ENCODE measurements at places on chromosomes 12 and 14.
A peak's percentile ranks its signal among the peaks of the same experiment; 100 is the strongest.

- no peak for DNase-seq
- H3K4me1 ChIP-seq: peaks cover 39% of the 10 kb centered on the region
- no peaks in the 10 kb centered on the region for H3K27me3 ChIP-seq
- H3K36me3 ChIP-seq: no peaks in the 10 kb centered on the region
- peak overlapping the region; percentile 20 for H3K27ac ChIP-seq
These were observed 17.8 kb downstream of the CORO1C start for GRCh38 chr12:108713471-108713870.

GRCh38 chr12:47717443-47718193, 7.7 kb downstream of the ENDOU start:
- H3K4me3 ChIP-seq: peak overlapping the region; percentile 26
- H3K36me3 ChIP-seq: no peaks in the 10 kb centered on the region
- DNase-seq: peak; percentile 63

GRCh38 chr12:50677858-50678257, 86.0 kb upstream of the ATF1 start:
- no peak for DNase-seq
- no peak overlapping the region for H3K4me3 ChIP-seq
- peaks cover 7% of the 10 kb centered on the region for H3K36me3 ChIP-seq
- H3K27me3 ChIP-seq: no peaks in the 10 kb centered on the region

GRCh38 chr14:103346286-103346685, 12.2 kb downstream of the EIF5 start:
- H3K4me1 ChIP-seq: no peaks in the 10 kb centered on the region
- no peak overlapping the region for H3K27ac ChIP-seq
- H3K36me3 ChIP-seq: peaks cover 15% of the 10 kb centered on the region
- no peaks in the 10 kb centered on the region for H3K27me3 ChIP-seq
- DNase-seq: no peak

DNA sequence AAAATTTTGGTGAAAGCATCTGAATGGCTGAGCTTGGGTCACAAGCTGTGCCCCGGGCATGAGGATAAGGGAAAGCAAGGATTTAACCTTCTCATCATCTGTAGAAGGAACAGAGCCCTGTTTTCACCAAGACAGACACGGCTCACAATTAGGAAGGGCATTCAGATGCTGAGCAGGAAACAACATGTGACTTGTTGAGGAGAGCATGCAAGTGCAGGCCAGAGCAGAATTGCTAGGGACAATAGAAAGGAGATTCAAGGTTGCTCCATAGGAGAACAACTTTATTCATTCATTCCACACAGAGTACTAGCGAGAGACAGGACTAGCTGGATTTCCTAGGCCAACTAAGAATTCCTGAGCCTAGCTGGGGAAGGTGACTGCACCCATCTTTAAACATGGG, 14.6 kb upstream of the RILPL1 start:
- no peaks in the 10 kb centered on the region for H3K4me1 ChIP-seq
- H3K27ac ChIP-seq: no peak overlapping the region
- DNase-seq: no peak
- H3K4me3 ChIP-seq: no peak overlapping the region
- H3K27me3 ChIP-seq: no peaks in the 10 kb centered on the region

DNA sequence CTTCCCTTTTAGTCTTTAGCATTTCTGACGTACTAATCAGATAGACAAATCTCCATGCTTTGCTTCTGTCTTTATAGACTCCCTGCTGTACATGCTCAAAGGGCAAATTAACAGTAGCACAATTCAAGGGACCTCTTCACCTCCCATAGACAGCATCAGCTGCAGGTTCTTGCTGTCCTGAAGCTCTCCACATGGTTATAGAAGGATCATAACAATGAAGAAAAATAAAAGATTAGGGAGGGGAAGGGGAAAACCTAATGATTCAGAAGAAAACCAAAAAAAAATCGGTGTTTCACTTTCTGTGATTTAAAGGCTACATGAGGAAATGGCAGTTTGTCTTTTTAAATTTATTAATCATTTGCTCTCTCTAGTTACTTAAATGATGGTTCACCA, 155.5 kb downstream of the PTCSC3 start:
- no peaks in the 10 kb centered on the region for H3K4me1 ChIP-seq
- DNase-seq: no peak
- H3K4me3 ChIP-seq: no peak overlapping the region
- H3K27me3 ChIP-seq: no peaks in the 10 kb centered on the region
- H3K27ac ChIP-seq: no peak overlapping the region
- no peaks in the 10 kb centered on the region for H3K36me3 ChIP-seq

GRCh38 chr12:115798309-115798917, 479.1 kb downstream of the MED13L start:
- no peak for DNase-seq
- no peak overlapping the region for H3K4me3 ChIP-seq
- no peaks in the 10 kb centered on the region for H3K4me1 ChIP-seq
- H3K27ac ChIP-seq: no peak overlapping the region
- H3K36me3 ChIP-seq: no peaks in the 10 kb centered on the region

DNA sequence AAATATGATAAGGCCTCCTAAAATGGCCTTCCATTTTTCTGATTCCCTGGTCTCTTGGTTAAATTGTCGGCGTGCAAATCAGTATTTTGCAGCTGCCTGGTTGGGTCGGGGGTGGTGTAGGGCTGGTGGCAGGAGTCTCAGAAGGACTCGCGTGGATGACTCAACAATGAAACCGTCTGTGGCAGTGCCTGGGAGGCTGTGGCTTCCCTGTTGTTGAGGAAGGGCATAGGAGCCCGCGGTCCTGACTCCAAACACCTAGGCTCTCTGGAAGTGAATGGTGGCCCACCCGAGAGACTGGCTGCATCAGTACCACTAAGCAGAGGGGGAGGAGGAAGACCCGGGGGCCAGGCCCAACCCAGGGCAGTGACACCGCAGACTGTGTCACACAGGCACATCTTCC, 207.9 kb downstream of the TTC7B start:
- peaks cover 26% of the 10 kb centered on the region for H3K4me1 ChIP-seq
- no peak for DNase-seq
- H3K27ac ChIP-seq: no peak overlapping the region
- no peak overlapping the region for H3K4me3 ChIP-seq

DNA sequence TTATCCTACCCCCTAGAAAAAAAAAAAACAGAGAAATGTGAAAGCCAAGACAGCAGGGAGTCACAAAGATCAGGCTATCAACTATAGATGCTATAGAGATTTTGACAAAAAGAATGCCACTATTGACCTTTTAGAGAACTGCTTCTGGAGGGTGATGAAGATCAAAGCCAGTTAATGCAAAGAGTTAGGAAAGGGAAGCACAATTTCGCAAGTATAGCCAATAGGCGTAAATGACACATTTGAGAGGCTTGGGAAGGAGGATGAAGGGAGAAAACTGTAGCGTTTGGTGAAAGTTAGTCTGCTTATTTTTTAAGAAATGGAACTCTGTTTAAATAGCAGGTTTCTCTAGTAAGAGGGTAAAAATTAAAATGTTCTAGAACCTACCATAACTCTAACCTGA, 190.7 kb downstream of the DUSP6 start:
- no peak overlapping the region for H3K4me3 ChIP-seq
- no peak overlapping the region for H3K27ac ChIP-seq
- peaks cover 30% of the 10 kb centered on the region for H3K4me1 ChIP-seq
- no peak for DNase-seq
- H3K36me3 ChIP-seq: no peaks in the 10 kb centered on the region

DNA sequence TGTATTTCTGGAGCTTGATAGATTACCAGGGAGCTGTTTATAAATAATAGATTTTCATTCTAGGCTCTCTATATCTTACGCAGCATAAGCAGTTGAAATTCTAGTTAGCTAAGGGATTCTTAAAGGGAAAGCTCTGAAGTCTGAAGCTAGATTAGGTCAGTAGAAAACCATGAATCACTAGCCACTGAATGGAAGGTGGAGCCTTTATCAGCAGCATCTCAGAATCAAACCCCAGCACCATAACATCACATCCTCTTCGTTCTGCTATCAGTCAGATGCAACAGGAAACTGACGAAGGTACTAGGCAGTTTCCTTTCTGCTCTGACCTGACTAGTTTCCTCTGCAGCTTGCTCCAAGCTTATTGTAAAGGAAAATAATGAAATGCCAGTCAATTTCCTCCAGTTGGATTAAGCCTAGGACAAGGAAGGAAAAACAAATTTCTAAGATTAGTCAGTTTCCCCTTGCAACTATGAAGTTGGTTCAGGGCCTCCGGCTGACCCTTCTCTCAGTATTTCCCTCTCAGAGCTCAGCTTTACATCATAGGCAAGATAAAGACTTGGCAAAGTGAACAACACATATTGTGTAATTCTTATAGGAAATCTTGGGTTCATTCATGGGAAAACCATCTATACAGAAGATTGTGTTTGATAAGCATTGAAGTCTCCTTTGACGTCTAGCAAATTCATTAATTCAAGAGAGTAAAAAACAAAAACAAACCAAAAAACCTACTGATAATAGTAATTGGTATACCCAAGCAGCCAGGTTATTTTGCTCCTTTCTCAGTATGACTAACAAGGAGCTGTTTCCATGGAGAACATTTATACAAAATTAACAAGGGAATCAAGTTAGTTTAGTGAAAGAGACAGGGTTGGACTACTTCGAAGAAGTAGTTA, 43.4 kb upstream of the CFAP54 start:
- no peak overlapping the region for H3K4me3 ChIP-seq
- no peak for DNase-seq
- no peak overlapping the region for H3K27ac ChIP-seq
- no peaks in the 10 kb centered on the region for H3K36me3 ChIP-seq
- H3K4me1 ChIP-seq: peaks cover 5% of the 10 kb centered on the region
- H3K27me3 ChIP-seq: no peaks in the 10 kb centered on the region

GRCh38 chr14:55749201-55749812, 169.3 kb downstream of the KTN1 start:
- H3K27ac ChIP-seq: no peak overlapping the region
- no peaks in the 10 kb centered on the region for H3K36me3 ChIP-seq

GRCh38 chr12:109153821-109154441, 37.5 kb downstream of the ACACB start:
- H3K4me3 ChIP-seq: peak overlapping the region; percentile 86
- H3K4me1 ChIP-seq: peaks cover 3% of the 10 kb centered on the region
- H3K36me3 ChIP-seq: no peaks in the 10 kb centered on the region
- H3K27me3 ChIP-seq: no peaks in the 10 kb centered on the region
- peak overlapping the region; percentile 54 for H3K27ac ChIP-seq
- DNase-seq: no peak

- no peak for DNase-seq
- no peak overlapping the region for H3K27ac ChIP-seq
These were observed 22.0 kb upstream of the DRAM1 start for GRCh38 chr12:101855364-101855884.

GRCh38 chr12:82880442-82880901, 193.8 kb downstream of the TMTC2 start:
- H3K27me3 ChIP-seq: no peaks in the 10 kb centered on the region
- H3K36me3 ChIP-seq: no peaks in the 10 kb centered on the region
- no peak overlapping the region for H3K27ac ChIP-seq

GRCh38 chr12:120822832-120823503, 81.2 kb downstream of the SPPL3 start:
- DNase-seq: no peak
- no peaks in the 10 kb centered on the region for H3K27me3 ChIP-seq
- H3K36me3 ChIP-seq: no peaks in the 10 kb centered on the region
- no peak overlapping the region for H3K27ac ChIP-seq

DNA sequence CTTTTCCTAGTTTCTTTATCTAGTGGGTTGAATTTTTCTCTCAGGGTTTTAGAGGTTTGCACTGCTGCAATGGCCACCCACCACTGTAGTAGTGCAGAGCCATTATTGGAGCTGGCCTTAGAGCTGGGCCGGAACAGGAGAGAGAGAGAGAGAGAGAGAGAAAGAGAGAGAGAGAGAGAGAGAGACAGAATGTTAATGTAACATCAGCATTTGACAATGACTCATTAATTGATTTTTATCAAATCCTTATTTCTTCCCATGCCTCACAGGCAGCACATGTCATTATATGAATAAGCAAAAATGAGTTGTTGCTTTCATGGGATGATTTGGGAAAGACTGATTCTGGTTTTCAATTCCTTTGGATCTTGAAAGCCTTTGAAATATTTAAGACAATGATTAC, 76.3 kb upstream of the PPP4R3A start:
- no peaks in the 10 kb centered on the region for H3K4me1 ChIP-seq
- H3K27me3 ChIP-seq: no peaks in the 10 kb centered on the region
- H3K4me3 ChIP-seq: no peak overlapping the region
- no peaks in the 10 kb centered on the region for H3K36me3 ChIP-seq

DNA sequence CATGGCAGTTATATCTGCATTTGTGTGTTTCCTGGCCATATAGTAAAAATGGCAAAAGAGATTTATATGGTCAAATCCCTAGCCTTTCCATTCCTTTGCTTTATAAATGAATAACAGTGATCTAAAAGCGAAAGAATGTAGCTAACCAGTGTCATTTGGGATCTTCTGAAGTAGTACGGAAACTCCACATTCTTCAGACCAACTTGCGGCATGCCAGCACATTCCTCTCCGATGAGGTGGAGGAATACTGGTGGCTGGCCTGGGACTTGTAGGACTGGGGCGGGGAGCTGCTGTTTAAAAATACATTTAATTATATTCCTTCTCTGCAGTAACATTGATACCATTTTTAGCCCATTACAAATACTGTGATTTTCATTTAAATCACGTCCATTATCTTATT, 85.3 kb downstream of the SAMD4A start:
- DNase-seq: peak; percentile 73
- H3K4me3 ChIP-seq: peak overlapping the region; percentile 61
- peaks cover 72% of the 10 kb centered on the region for H3K4me1 ChIP-seq
- no peaks in the 10 kb centered on the region for H3K36me3 ChIP-seq

DNA sequence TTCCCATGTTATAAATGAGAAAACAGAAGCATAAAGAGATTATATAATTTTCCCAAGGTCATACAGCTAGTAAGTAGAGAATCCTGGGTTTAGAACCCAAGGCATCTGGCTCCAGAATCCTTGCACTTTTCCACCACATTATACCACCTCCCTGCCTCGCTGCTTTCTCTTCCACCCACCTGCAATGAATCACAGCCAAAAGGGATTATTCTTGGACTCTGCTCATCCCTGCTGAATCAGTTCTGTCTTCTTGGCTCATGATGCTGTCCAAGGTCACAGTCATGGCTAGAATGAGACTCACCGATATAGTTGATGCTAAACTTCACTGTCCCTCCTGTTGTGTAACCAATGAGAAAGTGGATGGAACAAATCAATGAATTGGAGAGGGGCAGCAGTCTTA, 356.6 kb downstream of the FUT8 start:
- H3K4me1 ChIP-seq: no peaks in the 10 kb centered on the region
- DNase-seq: no peak
- no peak overlapping the region for H3K4me3 ChIP-seq
- H3K36me3 ChIP-seq: no peaks in the 10 kb centered on the region
- no peak overlapping the region for H3K27ac ChIP-seq
- no peaks in the 10 kb centered on the region for H3K27me3 ChIP-seq

DNA sequence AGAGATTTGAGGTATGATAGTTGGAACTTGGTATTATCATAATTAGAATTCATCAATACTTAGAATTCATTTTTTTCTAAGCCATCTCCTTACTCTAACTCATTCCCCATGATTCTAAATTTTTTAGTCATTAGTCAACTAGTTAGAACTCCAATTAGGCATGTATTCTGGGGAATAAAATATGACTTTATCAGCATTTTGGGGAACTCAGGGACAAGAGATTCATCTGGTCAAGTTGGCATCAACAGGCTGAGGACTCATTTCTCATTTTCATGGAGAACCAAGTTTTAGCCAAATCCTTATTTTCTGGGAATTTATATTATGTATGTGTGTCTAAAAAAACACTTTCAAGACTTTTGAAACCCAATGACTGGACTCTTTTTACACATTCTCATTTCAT, 29.2 kb downstream of the DIP2B start:
- no peaks in the 10 kb centered on the region for H3K27me3 ChIP-seq
- DNase-seq: no peak
- no peaks in the 10 kb centered on the region for H3K4me1 ChIP-seq
- H3K4me3 ChIP-seq: no peak overlapping the region
- H3K36me3 ChIP-seq: no peaks in the 10 kb centered on the region

GRCh38 chr12:90909069-90909770, 45.8 kb downstream of the CCER1 start:
- H3K36me3 ChIP-seq: no peaks in the 10 kb centered on the region
- H3K4me1 ChIP-seq: no peaks in the 10 kb centered on the region
- H3K27ac ChIP-seq: no peak overlapping the region
- no peak for DNase-seq
- no peak overlapping the region for H3K4me3 ChIP-seq
